ENCODE measurements at places on chromosomes 4 and X.

GRCh38 chr4:105137121-105137875, 9.4 kb upstream of the TET2 start:
- DNase-seq, result no peak

DNA sequence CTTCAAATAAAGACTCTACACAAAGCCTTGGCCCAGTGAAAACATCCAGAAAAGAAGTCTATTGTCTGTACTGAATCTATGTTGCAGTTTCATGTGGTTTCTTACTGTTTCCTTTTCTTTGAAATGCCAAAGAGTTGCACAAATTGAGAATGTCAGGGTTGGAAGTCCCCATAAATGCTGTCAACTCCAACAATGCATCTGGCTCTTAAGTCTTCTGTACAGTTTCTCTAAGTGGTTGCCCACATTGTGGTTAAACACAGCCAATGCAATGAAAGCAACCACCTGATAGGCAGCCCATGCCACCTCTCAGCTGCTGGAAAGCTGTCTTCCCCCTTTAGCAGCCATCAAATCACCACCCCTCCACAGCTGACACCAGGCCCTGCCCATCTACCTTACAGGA, 67.2 kb upstream of the C1GALT1C1 start:
- no peak for DNase-seq

DNA sequence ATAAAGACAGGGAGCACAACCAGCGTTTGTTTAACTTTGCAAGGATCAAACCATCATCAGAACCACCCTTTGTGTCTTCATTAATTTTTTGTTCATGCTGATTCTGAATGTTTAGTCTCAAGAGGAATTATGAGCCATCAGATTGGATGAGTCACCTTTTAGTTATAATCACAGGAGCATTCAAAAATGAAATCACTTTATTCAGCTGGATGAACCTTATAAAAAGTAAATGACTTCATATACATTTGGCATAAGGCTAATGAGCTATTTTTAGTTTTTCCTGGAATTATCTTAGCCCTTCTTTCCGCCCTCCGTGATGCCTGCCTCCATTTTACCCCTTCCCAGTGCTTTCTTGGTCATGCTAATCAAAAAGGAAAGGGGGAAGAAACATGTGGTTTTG, 103.6 kb downstream of the SORBS2 start:
- no peak for DNase-seq

GRCh38 chr4:146059865-146060264, 115.7 kb upstream of the LSM6 start:
- DNase-seq, result no peak

DNA sequence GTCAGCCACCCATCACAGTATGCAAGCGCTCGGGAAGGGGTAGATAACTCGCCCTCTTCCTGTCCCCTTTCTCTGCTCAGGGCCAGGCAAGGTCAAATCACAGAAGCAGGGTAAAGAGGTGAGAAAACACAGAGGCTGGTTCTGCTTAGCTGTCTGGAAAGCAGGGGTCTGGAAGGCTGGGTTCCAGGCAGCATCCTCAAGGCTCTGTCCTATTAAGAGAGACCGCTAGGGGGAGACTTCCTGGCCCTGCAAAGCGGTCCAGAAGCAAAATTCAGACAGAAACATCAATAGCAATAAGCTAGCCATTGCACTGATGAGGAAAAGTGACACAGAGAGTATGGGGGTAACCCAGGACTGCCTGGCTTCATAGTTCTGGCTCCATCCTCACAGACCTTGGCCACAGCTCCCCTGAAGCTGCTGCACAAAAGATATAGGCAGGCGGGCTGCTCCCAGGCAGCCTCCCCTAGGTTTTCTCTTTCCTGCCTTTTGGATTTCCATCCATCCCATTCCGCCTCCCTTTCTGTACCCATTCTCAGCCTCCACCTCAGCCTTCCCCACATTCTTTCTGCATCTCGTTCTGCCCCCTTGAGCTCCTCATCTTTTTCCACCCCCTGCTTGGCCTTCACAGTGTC, 308.5 kb downstream of the EVC2 start:
- DNase-seq, result peak; percentile 18

DNA sequence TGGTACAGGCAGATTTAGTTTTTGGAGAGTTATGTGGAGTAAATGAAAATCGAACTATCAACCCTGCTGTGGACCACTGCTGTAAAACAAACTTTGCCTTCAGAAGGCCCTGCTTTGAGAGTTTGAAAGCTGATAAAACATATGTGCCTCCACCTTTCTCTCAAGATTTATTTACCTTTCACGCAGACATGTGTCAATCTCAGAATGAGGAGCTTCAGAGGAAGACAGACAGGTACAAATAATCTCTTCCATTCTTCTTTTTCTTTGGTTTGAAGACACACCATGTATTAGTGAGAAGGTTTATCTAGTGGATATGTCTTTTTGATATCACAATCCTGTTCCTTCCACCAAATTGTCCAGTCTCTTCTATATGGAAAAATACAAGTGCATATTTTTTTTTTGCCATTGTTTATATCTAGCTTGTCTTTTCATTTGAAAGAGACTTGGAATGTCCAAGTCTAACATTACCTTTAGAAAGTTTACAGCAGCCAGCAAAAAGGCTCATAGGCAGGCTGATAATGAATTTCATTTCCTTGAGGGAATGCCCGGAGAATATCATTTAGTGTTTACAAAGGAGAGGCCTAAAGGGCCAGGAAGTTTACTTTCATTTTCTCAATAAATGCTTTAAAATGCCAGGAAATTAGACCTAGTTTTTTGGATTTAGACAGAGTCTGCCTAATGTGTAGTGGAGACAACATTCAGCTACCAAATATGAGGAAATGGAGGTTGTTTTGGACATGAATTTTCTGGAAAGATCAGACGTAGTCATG, 18.6 kb downstream of the AFM start:
- DNase-seq, result no peak

- DNase-seq, result no peak
These were observed 511.4 kb upstream of the ARX start for GRCh38 chrX:25527156-25527555.

DNA sequence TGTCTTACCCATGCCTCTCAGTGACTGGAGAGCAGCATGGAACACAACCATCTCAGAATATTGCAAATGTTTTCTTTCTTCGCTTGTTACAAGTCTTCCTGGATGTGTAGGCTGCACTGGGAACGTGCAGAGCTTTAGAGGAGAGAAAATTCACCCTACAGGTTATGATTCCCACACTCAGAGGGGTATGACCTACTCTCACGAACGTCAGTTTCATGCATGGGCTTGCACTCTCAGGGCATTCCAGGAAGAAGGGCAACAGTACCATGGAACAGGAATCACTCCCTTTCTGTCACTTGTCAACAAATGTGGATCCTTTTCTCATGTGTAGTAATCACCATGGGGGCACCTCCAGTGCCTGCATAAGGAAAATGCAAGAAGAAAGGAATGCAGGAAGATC, 75.8 kb downstream of the NBDY start:
- DNase-seq, result no peak

DNA sequence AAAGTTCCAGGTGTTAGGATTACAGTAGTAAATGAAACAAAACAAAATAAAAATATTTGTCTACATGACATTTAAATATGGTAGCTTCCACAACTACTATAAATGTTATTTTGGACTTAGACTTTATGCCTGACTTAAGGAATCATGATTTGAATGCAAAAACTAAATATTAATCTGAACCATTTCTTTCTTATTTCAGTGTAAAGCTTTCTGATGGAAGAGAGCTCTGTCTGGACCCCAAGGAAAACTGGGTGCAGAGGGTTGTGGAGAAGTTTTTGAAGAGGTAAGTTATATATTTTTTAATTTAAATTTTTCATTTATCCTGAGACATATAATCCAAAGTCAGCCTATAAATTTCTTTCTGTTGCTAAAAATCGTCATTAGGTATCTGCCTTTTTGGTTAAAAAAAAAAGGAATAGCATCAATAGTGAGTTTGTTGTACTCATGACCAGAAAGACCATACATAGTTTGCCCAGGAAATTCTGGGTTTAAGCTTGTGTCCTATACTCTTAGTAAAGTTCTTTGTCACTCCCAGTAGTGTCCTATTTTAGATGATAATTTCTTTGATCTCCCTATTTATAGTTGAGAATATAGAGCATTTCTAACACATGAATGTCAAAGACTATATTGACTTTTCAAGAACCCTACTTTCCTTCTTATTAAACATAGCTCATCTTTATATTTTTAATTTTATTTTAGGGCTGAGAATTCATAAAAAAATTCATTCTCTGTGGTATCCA, 1.6 kb downstream of the CXCL8 start:
- no peak for DNase-seq

DNA sequence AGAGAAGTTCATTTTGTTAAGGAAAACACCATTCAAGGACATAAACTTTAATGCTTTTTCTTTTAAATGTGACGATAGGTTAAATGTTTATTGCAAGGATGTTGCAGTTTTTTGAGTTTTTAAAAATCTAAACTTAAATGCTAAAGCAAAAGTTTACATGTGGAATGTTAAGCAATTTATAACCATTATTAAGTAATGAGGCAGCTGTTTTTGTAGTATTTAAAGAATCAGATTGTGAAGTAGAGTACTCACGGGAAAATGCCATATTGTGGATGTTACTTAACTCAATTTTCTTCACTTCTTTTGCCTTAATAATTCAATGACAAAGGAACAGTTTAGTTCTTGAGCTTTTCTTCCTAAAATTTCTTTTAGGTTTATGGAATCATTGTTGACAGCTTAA, 43.5 kb downstream of the UBE2K start:
- DNase-seq, result no peak

GRCh38 chrX:150409486-150409885, 46.4 kb downstream of the MAMLD1 start:
- DNase-seq, result no peak

DNA sequence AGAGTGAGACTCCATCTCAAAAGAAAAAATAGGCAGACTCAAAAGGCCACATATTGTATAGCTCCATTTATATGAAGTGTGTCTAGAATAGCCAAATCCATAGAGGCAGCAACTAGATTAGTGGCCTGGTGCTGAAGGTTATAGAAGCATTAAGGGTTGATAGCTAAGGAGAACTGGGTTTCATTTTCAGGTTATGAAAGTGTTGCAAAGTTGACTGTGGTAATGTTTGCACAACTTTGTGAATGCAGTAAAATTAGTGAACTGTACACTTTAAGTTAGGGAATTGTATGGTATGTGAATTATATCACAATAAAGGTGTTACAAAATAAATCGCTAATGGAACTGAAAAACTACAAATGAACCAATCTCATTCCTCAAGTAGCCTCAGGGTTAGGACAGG, 28.3 kb downstream of the TXLNG start:
- DNase-seq, result no peak

DNA sequence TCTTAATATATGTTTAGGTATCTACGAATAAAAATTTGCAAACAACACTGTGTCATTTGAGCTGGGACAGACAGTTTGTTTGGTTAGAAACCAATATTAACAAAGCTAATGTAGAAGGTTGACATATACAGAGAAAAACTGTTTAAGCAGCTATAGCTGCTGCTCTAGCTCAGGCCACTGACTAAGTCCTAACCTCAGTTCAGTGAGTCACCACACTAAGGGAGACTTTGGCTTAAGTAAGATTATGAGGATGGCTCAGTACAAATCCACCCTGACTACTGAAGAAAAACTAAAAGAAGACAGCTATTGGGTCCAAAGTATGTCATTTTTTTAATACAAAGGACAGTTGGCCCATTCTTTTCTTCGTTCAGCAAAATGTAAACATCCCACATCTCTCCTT, 717.3 kb upstream of the ACTRT1 start:
- DNase-seq, result no peak

GRCh38 chrX:148573119-148573518, 72.7 kb downstream of the AFF2 start:
- DNase-seq, result no peak

GRCh38 chr4:174396599-174397110, 112.9 kb downstream of the CEP44 start:
- DNase-seq, result no peak

GRCh38 chrX:40543661-40544328, 37.0 kb upstream of the ATP6AP2 start:
- DNase-seq, result peak; percentile 63

GRCh38 chrX:44675362-44676024, 132.8 kb upstream of the FUNDC1 start:
- DNase-seq, result peak; percentile 34

- peak; percentile 67 for DNase-seq
These were observed at the start of gene QDPR for GRCh38 chr4:17511950-17512795. Gene QDPR (minus strand): TSS chr4:17512090. CDS start chr4:17512054, 36 bp downstream.

DNA sequence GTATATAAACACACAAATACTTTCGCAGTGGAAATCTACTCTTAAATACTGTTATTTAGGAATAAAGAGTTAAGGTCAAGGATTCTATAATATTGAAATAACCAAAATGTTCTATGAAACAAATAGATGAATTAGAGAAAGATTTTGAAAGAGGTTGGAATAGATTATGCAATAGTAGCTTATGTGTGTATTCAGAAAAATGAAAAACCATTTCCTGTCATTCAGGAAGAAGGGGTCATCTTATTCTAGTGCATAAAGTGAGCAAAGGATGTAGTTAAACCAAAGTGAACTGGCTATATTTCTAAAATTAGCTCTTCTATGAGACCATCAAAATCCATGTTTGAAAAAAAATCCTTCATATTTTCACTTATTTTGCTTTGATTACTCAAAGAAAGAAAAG, 30.0 kb upstream of the MYOZ2 start:
- no peak for DNase-seq

DNA sequence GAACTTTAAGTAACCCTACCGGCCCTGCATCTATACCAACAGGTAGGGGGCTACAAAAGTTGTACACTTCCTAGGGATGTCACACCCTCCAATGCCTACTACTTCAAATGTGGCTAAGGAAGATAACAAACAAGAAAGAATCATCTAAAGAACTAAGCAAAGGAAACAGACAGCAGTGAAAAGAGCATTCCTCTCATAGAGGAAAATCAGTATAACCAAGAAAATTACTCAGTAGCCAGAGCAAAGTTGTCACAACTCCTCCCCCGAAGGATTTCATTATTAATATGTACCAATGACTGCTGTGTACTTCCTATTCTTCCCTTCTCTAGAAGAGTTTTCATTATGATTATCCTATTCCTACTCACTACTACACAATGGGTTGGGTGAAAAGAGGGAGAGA, 12.6 kb downstream of the ANKRD17 start:
- DNase-seq, result no peak

DNA sequence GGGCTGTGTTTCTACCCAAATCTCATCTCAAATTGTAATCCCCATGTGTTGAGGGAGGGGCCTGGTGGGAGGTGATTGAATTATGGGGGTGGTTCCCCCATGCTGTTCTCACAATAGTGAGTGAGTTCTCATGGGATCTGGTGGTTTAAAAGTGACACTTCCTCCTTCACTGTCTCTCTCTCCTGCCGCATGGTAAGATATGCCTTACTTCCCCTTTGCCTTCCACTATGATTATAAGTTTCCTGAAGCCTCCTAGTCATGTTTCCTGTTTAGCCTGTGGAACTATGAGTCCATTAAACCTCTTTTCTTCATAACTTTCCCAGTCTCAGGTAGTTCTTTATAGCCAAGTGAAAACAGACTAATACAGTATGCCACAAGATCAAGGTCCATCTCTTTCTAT, 70.0 kb upstream of the MSX1 start:
- DNase-seq, result no peak

GRCh38 chr4:6616087-6616995, 24.1 kb upstream of the MRFAP1 start:
- DNase-seq, result no peak

- no peak for DNase-seq
These were observed 46.9 kb upstream of the TLL1 start for GRCh38 chr4:165826166-165826565.
